ENCODE measurements at places on chromosomes 3 and 15.

DNA sequence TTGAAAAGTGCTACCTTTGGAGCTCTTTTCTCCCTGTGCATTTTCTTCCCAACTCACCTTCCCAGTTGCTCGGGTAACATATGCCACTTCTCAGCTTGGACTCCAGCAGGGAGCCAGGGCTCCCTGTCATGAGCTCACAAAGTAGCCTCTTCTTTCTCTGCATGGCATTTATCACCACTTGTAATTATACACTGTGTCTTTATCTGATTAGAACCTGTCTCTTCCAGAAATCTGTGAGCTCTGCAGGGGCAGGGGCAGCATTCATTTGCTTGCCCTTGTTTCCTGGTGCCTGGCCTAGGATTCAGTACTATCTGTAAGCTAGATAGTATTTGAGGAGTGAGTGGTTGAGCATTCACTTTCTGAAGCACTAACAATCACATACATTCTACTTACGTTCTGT, 100.9 kb downstream of the CLSTN2 start:
- no peak for DNase-seq

DNA sequence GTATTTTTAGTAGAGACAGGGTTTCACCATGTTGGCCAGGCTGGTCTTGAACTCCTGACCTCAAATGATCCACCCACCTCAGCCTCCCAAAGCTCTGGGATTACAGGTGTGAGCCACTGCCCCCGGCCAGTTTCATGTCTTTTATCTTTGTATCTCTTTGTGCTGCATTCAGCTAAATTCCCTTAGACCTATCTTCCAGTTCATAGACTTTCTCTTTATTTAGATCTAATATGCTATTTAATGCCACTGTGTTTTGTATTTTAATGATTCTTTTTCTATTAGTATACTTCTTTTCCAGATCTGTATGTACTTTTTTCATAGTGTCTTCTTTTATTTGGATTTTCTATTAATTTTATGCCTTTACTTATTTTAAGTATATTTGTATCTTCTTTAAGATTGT, 14.9 kb downstream of the MINAR1 start:
- no peak for DNase-seq

- no peak for DNase-seq
Observed at GRCh38 chr3:170274641-170275040, 52.4 kb downstream of the PRKCI start.

- DNase-seq = no peak
Observed at GRCh38 chr3:169556349-169556870, 107.1 kb downstream of the MECOM start.

- no peak for DNase-seq
Observed at GRCh38 chr3:72008226-72008996, 223.5 kb upstream of the PROK2 start.

- no peak for DNase-seq
Observed at GRCh38 chr3:54900838-54901591, 26.8 kb downstream of the LRTM1 start.

GRCh38 chr3:58214484-58215316, 3.9 kb upstream of the DNASE1L3 start:
- no peak for DNase-seq

- DNase-seq = no peak
Observed at GRCh38 chr3:55331524-55331923, 155.6 kb downstream of the WNT5A start.

DNA sequence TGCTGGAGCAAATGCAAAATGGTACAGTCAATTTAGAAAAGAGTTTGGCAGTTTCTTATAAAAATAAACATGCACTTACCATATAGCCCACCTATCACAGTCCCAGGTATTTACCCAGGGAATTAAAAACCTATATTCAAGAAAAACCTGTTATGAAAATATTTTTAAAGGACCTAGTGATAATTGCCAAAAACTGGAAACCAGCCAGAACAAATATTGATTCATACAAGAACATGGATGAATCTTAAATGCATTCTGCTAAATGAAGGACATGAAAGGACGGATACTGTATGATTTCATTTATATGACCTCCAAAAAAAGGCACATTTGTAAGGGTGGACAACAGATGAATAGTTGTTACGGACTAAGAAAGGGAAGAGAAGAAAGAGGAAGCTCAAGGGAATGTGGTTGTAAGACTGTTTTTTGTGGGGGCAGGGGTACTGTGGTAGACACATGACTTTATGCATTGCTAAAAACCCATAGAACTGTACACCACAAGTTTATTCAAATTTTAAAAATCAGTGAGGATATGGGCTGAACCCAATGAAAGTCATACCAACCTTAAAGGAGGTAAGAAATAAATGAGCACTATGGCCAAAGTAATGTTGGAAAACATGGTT, 61.0 kb downstream of the ZBBX start:
- no peak for DNase-seq

- DNase-seq = no peak
Observed at GRCh38 chr15:58141894-58142293, 3.7 kb downstream of the AQP9 start.

DNA sequence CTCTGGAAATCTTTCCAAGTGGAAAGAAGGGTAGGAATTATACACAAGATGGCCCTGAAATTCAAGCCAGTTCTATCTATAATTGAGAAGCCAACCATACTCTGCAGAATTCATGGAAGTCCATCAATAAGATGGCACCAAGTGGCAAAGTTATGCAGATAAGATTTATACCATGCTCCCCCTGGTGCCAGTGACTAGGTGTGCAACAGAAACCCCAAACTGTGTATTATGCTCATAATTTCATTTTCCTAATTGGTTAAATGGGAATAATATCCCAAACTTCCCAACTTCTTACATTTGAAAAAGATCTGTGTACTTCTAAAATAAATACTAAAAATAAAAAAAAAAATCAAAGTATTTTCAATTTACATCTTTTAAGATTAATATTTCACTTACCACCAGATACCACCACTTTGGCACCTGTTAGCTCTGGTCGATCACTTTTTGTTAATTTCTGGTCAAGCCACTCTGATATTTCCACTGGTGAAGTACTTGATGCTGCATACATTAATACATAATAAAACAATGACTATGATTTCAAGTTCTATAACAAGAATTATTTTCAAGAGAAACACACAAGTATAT, 25.9 kb downstream of the ETFA start:
- DNase-seq = no peak

- DNase-seq = no peak
Observed at GRCh38 chr15:68365140-68365745, 66.7 kb downstream of the ITGA11 start.

DNA sequence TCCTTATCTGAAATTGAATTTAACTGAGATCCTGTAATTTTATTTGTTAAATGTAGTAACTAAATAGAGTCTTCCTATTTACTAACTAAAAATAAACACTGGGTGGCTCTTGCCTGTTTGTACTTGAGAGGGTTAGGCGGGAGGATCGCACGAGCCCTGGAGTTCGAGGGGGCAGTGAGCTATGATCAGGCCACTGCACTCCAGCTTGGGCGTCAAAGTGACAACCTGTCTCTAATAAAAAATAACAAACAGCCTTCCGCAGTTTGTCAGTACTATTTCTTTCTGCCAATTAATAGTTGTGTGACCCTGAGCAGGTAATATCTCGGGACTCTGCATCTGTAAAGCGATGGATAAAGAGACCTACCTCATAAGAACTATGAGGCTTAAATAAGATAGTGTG, 768 bp upstream of the PDE12 start:
- no peak for DNase-seq
